T-helper 2 cell (primary cell): ENCODE measurements at places on chromosomes 1 and 21.

- no peak for DNase-seq
Observed at GRCh38 chr21:35616090-35616489, 444.2 kb downstream of the SETD4 start.

- peak; percentile 17 for DNase-seq
Observed at GRCh38 chr1:21607549-21608529, 61.3 kb downstream of the RAP1GAP start.

DNA sequence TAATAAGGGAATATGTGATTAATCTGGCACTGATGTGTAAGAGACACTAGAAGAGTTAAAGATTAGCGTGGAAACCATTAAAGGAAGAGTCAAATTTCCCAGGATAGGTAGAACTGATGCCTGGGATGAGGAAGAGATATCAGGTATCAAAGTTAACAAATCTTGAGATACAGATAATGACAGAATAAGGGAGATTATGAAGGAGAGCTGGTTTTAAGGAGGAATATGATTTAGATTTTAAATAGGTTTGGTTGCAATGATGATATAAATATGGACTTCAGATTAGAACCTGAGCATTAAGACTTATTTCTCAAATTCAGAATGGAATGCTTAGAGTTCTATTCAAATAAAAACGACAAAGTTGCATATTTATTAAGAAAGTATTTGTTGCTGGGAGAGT, 26.2 kb downstream of the MAGI3 start:
- DNase-seq, result no peak

DNA sequence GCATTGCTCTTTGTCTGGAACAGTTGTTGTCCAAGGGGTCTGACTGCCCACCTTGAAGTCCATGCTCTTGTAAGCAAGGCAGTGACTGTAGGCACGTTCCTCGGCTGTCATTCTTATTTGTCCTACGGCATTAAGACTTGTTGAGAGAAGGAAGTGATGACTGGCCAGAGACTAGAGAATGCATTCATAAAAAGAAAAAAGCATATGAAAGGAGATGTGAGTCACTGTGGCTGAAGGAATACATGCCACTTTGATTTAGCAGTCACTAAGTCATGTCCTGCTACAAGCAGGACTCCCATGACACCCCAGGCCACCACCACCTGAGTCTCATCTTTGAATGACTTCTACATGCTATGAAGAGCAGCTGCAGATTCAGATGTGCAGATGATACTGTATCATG, 50.5 kb downstream of the CNN3 start:
- no peak for DNase-seq

- DNase-seq, result no peak
Observed at GRCh38 chr1:41475859-41476567, 8.5 kb downstream of the EDN2 start.

DNA sequence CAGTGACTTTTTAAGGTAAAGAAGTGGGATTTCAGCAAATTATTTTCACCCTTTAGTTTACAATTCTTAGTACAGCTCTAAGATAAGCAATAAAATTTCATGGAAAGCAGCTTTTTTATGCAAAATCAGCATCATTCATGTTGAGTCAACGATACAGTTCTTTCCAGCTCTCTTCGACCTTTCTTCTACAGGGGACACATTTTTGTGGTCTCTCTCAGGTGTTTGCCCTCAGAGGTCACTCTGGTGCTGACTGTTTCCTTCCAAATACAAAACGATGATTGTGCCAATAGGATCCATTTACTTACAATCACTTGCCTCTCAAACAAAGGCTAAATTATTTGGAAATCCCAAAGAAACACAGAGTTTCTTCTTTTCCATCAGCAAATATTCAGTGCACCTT, 51.0 kb downstream of the PSMG1 start:
- DNase-seq, result no peak

- no peak for DNase-seq
Observed at GRCh38 chr1:29332204-29332603, 95.9 kb downstream of the PTPRU start.

GRCh38 chr1:162538815-162539431, 22.6 kb upstream of the UAP1 start:
- peak; percentile 54 for DNase-seq

- no peak for DNase-seq
Observed at GRCh38 chr1:119372503-119373086, 4.0 kb downstream of the HAO2 start.

DNA sequence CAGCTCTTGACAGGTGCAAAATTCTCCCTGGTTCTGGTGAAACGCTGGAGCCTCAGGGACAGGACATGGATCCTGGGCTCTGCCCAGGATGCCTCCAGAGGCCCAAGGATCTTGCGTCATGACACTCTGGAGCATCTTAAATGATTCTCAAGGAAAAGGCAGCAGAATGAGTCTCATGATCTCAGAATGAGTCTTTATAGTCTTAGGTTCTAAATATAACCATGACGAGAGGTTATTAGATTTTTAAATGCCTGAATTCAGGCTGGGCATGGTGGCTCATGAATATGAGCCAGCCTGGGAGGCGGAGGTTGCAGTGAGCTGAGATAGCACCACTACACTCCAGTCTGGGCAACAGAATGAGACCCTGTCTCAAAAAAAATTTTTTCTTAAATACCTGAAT, 55.5 kb downstream of the ECE1 start:
- DNase-seq, result no peak

DNA sequence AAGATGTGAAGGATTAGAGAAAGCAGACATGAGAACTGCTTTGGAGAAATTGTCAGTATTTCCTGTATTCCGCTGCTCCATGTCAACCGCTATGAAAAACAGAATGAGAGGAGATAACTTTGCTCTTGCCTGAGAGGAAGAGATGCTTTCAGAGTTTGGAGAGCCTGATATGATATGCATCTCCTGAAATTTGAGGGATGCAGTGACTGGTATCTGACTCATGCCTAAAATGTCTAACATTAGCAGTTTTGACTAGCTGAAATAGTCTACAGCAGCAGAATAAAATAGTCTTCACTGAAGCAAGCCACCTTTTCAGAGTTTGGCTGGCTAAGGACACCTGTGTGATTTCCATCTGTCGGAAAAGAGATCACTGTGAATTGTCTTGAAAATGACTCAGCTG, 165.8 kb upstream of the LRRC7 start:
- DNase-seq, result no peak

DNA sequence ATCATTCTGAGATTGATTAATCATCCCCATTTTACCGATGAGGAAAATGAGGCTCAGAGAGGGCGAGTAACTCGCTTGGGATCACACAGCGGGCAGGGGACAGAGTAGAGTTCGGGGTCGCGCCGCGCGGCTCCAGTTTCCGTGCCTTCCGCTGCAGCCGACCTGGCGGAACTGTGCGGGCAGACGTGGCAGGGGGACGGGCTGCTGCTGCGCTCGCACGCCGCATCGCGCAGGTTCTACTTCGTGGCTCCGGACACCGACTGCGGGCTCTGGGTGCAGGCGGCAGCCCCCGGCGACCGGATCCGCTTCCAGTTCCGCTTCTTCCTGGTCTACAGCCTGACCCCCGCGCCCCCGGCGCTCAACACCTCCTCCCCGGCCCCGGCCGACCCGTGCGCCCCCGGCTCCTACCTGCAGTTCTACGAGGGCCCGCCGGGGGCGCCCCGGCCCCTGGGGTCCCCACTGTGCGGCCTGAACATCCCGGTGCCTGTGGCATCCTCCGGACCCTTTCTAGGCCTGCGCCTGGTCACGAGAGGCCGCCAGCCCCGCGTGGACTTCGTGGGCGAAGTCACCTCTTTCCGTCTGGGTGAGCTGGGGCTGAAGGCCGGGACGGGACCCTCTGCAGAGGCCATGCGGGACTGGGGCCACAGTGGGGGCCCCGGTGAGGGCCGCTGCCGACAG, 2.3 kb downstream of the LDLRAD2 start:
- peak; percentile 42 for DNase-seq

- no peak for DNase-seq
Observed at GRCh38 chr1:1065265-1065939, 8.7 kb downstream of the RNF223 start.

- DNase-seq, result no peak
Observed at GRCh38 chr1:75733661-75734060, 9.2 kb downstream of the ACADM start.

- no peak for DNase-seq
Observed at GRCh38 chr1:207073906-207074820, 14.5 kb upstream of the C4BPB start.

DNA sequence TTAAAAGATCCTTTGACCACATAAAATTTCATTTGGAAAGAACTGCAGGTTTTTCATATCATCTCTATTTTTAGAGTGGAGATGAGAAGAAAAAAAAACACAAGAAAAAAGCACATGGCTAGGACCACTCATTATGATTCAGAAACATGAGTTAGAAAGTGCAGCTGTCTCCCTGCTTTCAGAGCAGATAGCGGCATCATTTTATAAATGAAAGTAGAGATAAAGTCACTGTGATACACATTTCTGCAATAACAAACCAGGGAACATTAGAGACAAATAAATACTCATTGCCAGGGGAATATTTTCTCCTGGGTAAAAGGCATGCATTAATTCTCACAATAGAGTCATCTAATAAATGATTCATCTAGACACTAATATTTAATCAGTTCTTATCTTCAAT, 87.5 kb upstream of the PLPPR4 start:
- no peak for DNase-seq

DNA sequence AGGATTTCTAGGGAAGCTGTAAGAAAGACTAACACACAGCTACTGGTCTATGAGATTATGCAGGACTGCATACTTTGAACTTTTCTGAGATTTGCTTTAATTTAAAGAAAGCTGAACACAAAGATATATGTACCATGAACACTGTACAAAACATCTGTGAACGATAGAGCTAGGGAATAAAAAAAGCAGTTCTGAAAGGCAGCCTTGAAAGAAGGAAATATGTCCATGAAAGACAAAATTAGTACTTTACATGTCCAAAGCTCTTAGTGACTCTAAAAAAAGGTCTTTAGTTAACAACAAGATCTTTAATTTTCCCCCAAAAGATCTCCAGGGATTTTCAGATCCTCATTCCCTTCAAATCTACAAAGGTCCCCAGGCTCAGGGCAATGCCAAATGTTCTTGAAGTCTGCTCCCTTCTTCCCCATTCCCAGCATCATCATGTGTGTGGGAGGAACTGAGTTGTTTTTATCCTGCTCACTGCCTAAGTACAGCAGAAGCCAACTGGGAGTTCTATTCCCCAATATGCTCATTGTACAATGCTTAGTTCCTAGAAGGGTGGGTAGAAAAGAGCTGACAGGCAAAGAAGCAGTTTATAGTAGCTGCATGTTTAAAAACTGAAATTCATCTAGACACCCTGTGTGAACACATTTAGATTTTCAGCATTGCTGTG, 60.1 kb upstream of the PTCH2 start:
- no peak for DNase-seq

GRCh38 chr1:226098870-226099835, 36.6 kb downstream of the H3-3A start:
- DNase-seq, result no peak

- DNase-seq, result no peak
Observed at GRCh38 chr1:161958425-161958824, 65.2 kb downstream of the OLFML2B start.

- DNase-seq, result no peak
Observed at GRCh38 chr1:227002531-227003049, 62.5 kb downstream of the COQ8A start.

GRCh38 chr21:33249331-33250002, 16.7 kb upstream of the IL10RB start:
- no peak for DNase-seq

GRCh38 chr1:17061486-17061885, 7.7 kb upstream of the SDHB start:
- DNase-seq, result no peak

DNA sequence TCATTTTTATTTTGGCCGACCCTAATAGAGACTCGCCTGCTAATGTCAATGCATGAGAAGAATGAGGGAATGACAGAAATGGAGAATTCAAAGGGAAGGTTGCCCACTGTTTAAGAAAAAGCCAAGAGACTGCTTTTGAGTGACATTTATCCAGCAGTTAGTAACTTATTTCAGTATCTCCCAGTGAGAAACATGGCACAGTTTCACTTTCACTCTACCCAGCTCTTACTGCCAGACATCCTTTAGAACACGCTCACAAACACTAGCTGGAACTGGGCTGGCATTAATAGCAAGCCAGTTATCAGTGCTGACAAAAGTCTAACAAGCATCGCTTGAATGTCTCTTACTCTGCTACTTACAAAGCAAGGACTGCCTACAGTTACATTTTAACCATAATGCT, 8.5 kb downstream of the GGPS1 start:
- DNase-seq, result peak; percentile 80

DNA sequence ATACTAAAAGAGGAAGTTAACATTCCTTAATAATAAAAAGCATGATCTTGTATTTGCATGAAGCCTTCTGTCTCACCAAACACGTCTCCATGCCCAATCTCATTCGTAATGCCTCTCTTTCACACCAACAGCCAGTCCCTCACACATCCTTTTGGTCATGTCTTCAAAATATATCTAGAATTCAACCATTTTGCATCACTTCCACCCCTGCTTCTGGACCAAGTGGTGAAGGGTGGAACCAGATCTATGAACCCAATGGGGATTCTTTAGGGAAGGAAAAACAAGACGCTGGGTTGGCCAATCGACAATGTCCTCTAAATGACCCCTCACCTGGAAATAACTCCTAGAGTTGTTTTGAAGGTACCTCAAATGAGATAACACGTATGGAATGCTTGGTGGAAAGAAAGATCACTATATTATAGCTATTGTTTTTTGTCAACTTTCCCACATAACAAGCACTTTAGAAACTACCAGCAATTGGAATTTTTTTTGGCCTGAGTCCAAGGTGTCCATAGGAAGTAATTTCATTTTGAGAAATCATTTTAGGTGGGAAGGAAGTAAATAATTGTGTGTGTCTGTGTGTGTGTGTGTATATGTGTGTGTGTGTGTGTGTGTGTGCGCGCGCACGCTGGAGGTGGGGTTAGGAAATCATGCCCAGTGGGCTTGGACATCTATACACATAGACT, at the start of gene KCNA10:
TSS of gene KCNA10 (minus strand) at position 51 of the 686 bp plus-strand sequence. CDS start 388 bp downstream, outside the sequence.
- no peak for DNase-seq

GRCh38 chr21:17003763-17004373, 509.0 kb upstream of the CXADR start:
- DNase-seq, result no peak

- DNase-seq, result no peak
Observed at GRCh38 chr1:2937805-2938204, 83.5 kb upstream of the ACTRT2 start.
